ENCODE measurements at places on chromosomes 3 and 15.
A peak's percentile ranks its signal among the peaks of the same experiment; 100 is the strongest.

DNA sequence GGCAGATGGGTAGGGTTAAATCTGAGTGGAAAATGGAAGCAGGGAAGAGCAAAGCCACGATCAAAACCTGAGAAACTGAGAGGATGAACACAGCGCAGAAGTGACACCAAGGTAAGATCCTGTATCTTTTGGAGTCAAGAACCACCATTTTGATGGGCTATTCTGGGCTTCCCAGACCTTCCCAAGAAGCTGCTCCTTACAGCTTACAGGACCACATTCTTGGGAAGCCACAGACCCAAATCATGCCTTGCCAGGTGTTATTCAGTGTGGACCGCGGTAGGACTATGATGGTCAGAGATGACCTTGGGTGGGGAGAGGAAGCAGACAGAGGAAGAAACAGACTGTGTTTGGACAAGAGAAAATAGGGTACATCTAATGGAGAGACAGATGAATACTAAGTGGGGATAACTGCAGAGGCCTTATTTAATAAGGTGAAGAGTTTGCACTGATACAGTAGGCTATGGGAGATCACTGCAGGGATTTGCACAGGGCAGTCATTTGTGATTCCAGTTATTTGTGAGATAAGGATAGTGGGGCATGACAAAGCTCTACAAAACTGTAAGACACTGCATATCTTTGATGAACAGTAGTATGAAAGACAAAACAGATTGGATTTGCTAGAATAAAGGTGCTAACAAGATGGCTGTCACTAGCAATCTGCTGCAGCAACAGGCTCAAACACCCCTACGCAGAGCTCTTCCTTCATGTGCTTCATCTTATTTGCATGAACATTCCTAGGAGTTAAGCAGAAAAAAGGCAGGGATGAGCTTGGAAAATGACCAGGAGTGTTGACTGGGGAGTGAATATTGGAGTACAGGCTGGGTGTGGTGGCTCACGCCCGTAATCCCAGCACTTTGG lies 105.9 kb downstream of the IGF2BP2 start:
- DNase-seq = no peak

DNA sequence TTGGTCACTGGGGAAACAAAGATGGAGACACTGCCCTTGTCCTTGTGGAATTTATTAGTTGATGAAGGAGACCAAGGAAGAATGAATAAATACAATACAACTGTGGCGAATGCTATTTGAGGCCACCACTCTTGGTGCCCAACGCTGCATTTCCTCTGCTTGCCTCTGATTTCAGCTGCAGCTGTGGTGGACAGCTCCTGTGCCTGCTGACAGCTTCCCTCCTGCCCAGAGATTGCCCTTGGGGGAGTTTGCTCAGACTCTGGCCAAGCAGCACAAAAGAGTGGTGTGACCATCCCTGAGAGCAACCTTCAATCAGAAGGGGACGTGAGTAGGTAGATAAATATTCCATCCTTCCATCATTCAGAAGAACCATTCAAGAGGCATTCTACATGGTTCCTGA lies 64.6 kb upstream of the FHIT start:
- peak; percentile 12 for DNase-seq

DNA sequence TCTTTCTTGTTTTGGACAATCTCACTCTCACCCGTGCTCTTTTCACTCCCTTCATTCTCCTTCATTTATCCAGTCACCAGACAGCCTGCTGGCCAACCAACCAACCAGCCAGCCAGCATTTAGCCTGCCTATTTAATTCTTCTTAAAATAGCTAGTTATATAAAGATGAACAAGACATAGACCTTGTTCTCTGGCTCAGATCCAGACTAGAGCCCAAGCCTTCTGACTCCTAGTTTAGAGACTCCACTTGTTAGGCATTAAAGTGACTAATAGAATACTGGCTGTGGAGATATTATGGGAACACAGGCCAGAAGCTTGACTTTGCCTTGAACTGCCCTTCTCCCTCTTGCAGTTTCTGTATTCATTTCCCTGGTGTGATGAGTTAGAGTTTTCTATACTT lies 215.3 kb upstream of the THRB start:
- DNase-seq = no peak

GRCh38 chr15:49923671-49924070 lies 195.4 kb downstream of the ATP8B4 start:
- DNase-seq = peak; percentile 34

- DNase-seq = peak; percentile 42
Observed at GRCh38 chr3:65151666-65152065, 463.9 kb upstream of the ADAMTS9 start.

DNA sequence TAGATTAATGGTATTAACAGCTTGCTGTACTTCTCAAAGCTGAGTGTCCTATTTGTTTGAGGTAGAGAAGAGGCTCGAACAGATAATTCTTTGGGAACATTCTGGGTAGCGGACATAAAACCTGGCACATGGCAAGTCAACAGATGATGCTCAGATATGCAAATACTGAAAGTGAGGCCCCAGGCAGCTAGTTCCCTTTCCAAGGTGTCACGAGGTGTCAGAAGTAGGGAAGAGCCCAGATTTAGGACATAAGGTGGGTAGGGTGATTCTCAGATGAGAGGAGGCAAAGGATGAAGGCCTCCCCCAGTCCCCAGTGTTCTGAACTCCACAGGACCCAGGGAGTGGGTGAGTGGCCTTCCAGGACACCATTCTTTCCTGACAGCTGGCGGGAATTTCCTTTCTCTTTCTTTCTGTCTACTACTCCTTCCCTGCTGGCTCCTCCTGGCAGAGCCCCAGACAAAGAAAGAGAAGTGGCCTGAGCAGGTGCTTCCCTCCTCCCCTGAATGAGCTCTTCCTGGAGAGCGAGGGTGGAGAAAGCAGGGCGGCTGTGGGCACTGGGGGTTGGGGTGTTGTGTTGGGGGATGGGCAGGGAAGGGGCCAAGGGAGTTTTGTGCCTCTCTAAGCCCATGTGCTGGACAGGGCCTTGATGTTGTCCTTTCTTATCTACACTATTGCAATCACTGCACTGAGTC lies 87.5 kb downstream of the CORO2B start:
- no peak for DNase-seq

- peak; percentile 62 for DNase-seq
Observed at GRCh38 chr15:89195836-89196235, 25.5 kb downstream of the RLBP1 start.

- DNase-seq = no peak
Observed at GRCh38 chr3:18401300-18401961, 23.7 kb downstream of the SATB1 start.

GRCh38 chr15:90681056-90681455 lies 36.1 kb upstream of the BLM start:
- no peak for DNase-seq

GRCh38 chr3:62531981-62532380 lies 158.6 kb upstream of the FEZF2 start:
- DNase-seq = no peak

GRCh38 chr3:47573190-47574172 lies 5.2 kb downstream of the CSPG5 start:
- no peak for DNase-seq

- peak; percentile 90 for DNase-seq
Observed at GRCh38 chr15:69852482-69852881, 245.2 kb downstream of the TLE3 start.

GRCh38 chr3:41196499-41197410 lies 2.5 kb upstream of the CTNNB1 start:
- DNase-seq = no peak

DNA sequence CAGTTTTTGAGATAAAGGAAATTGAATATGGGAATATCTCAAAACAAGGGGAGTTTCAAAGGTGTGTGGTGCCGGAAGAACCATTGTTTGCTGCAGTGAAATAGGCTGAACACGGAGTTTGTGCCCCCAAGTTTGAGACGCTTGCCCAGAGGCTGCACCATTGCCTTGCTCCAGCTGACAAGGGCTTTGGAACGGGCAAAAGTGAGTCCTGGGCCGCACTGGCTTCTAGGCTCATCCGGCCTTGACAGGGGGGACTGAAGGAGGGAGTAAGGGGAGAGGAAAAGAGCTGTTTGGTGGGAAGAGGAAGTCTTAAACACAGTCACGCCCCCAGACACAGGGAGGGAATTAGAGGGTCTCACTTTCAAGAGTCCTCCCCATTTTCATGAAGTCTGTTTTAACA lies 269.9 kb downstream of the FAM43A start:
- DNase-seq = no peak

GRCh38 chr15:50057905-50058639 lies 61.0 kb downstream of the ATP8B4 start:
- no peak for DNase-seq

DNA sequence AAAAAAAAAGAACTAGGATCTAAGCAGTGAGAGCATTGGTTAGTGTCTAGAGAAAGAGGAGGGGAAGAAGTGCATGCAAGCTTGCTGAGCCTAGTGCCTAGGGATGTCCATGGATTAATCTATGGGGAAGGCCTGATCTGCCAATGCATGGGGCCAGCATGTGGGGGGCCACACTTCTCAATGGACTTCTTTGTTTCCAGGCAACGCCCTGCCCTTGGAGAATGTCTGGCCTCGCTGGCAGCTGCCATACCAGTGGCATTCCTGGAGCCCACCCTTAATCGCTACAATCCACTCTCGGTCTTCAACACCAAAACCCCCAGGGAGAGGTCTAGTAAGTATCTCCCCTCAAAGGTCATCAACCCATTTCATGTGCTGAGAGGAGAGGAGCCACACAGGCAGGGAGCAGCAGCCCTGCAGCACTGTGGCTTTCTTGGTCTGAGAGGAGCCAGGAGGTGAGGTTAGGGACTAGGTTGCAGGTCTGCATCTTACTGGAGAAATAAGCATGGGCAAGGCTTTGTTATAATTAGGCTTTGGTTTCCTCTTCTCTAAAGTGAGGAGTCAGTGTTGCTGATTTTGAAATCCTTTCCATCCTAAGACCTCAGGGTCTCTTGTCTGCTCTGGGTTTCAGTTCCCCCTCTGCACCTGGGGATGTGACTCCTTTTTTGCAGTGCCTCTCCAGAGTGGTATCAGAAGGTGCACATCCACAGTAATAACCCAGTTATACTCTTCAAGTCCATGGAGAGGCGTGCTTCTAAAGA lies 188.1 kb upstream of the CHRM5 start:
- DNase-seq = no peak

DNA sequence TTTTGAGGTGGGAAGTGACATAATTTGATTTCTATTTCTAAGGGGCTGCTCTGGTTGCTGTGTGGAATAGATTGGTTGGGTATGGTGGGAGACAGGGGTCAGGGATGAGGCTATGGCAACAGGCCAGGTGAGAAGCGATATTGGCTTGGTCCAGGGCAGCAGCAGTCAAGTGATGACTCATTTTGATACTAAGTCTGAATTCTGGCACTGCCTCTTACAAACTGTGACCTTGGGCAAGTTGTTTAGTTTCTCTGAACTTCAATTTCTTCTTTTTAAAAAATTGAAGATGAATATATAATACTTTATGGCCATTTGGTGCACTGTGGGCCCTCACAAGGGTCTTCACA lies 40.4 kb upstream of the CLSTN2 start:
- no peak for DNase-seq

GRCh38 chr3:119506631-119507030 lies 8.3 kb downstream of the TIMMDC1 start:
- no peak for DNase-seq

DNA sequence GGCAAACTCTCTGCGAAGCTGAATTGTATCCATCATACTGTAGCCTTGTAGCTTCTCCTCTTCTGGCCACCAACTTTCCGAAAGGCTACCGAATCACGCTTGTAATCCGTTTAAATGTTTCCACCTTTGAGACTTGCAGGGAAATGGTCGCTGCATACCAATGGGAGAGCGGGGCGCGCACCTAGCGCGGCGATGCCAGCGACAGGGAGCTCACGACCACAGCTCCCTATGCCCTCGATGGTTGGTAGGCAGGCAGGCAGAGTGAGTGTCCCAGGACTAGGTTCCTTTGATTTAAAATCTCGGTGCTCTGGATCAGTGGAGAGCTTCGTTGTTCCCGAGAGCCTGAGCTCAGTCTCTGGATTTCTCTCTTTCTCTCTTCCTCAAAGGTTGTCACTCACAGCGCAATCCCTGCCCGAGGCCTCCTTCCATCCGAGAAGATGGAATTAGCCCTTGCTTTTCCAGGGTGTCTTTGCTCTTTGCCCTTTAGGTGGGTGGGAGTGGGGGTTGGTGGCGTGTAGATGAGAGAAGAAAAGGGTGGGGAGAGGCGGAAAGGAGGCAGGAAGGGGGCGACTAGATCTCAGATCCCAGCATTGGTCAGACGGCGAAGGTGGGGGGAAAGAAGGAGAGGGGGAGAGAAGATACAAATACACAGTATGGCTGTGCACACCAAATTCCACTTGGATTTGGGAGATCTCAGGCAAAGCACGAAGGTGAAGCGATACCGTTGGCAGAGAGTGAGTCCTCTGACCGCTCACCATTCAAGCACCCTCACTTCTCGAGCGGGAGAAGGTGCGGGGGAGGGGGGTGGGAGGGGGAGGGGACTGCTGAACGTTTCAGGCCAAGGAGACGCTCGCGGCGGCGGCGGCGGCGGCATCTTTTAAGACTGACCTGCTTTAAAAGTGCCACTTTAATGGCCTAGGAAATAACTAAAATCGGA lies at the start of gene SLITRK3:
TSS of gene SLITRK3 (minus strand) at position 745 of the 937 bp plus-strand sequence. CDS start 5,554 bp downstream, outside the sequence.
- no peak for DNase-seq

- peak; percentile 1 for DNase-seq
Observed at GRCh38 chr3:191523148-191523547, 62.2 kb downstream of the PYDC2 start.

- no peak for DNase-seq
Observed at GRCh38 chr3:98038876-98039275, 3.8 kb upstream of the GABRR3 start.

DNA sequence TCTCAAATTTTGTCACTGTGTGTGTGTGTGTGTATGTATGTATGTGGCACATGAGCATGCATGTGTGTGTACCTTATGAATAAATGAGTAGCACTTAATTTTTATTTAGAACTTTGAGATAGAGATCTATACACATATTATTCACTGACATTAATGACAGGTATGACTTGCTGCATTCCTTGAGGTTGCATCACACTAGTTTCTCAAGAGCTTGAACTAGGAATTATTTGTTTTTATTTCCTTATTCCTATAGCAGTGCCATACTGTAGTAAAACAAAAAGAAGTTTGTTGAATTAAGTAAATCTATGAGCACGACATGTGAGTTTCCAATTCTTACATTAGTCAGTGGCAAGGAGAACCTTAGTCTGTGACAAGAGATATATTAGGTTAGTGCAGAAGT lies 943.9 kb downstream of the ROBO1 start:
- peak; percentile 49 for DNase-seq
